Uterine smooth muscle cell (primary cell): ENCODE measurements at places on chromosomes 13 and 19. TPM values are rescaled to one million over a fixed set of nuclear protein-coding genes. Genes with fewer than 3 reads are reported as not detected.

The ZNF816 gene
- total RNA-seq, result 8.0 and 13.6 TPM in 2 replicates

The UQCR11 gene
- 32.5 and 47.6 TPM in 2 replicates for total RNA-seq

The SERPINE3 gene
- under 0.01 TPM in 2 replicates for total RNA-seq

The TMEM272 gene
- not detected in 2 replicates for total RNA-seq

The GAPDHS gene
- total RNA-seq, result not detected in 2 replicates

The GATAD2A gene
- 50.5 and 76.6 TPM in 2 replicates for total RNA-seq

The CLC gene
- not detected in 2 replicates for total RNA-seq

The TBXA2R gene
- 1.4 and 1.6 TPM in 2 replicates for total RNA-seq

The SIGLEC9 gene
- total RNA-seq, result 0.44 TPM in 1 of 2 replicates, not detected in the other

The ZNF763 gene
- total RNA-seq, result 0.55 and 1.1 TPM in 2 replicates

The ELSPBP1 gene
- not detected in 2 replicates for total RNA-seq

The XPO4 gene
- total RNA-seq, result 21.1 and 29.8 TPM in 2 replicates

The SCN1B gene
- 4.0 and 4.1 TPM in 2 replicates for total RNA-seq

The PEG3 gene
- 1.9 and 3.9 TPM in 2 replicates for total RNA-seq

The GPR12 gene
- not detected in 2 replicates for total RNA-seq

The MYBPC2 gene
- total RNA-seq, result not detected in 2 replicates

The FXYD1 gene
- total RNA-seq, result 0.33 and 0.87 TPM in 2 replicates

The PCDH17 gene
- total RNA-seq, result not detected in 2 replicates

The SRRM5 gene
- total RNA-seq, result not detected in 2 replicates

The ATP4A gene
- not detected in 2 replicates for total RNA-seq

The PRPF31 gene
- total RNA-seq, result 45.1 and 80.0 TPM in 2 replicates

The CCNE1 gene
- 5.4 and 5.6 TPM in 2 replicates for total RNA-seq

The GTF2F1 gene
- total RNA-seq, result 56.7 and 57.9 TPM in 2 replicates

The OR10H3 gene
- not detected in 2 replicates for total RNA-seq

The FCAR gene
- not detected in 2 replicates for total RNA-seq

The SPRY2 gene
- 20.7 and 65.8 TPM in 2 replicates for total RNA-seq

The GIPC3 gene
- total RNA-seq, result under 0.01 TPM in 1 of 2 replicates, not detected in the other

The AMH gene
- total RNA-seq, result 0.66 and 1.6 TPM in 2 replicates

The ZNF66 gene
- total RNA-seq, result 1.7 and 4.0 TPM in 2 replicates

The KCNK6 gene
- total RNA-seq, result 1.5 and 5.2 TPM in 2 replicates

The NOVA2 gene
- total RNA-seq, result under 0.01 TPM in 1 of 2 replicates, not detected in the other

The THSD1 gene
- total RNA-seq, result 8.4 and 14.1 TPM in 2 replicates

The IGFL2 gene
- not detected in 2 replicates for total RNA-seq

The PALM3 gene
- total RNA-seq, result 0.55 and 0.87 TPM in 2 replicates

The ERICH6B gene
- total RNA-seq, result not detected in 2 replicates
